ENCODE measurements at places on chromosomes 3 and 15.
A peak's percentile ranks its signal among the peaks of the same experiment; 100 is the strongest.

DNA sequence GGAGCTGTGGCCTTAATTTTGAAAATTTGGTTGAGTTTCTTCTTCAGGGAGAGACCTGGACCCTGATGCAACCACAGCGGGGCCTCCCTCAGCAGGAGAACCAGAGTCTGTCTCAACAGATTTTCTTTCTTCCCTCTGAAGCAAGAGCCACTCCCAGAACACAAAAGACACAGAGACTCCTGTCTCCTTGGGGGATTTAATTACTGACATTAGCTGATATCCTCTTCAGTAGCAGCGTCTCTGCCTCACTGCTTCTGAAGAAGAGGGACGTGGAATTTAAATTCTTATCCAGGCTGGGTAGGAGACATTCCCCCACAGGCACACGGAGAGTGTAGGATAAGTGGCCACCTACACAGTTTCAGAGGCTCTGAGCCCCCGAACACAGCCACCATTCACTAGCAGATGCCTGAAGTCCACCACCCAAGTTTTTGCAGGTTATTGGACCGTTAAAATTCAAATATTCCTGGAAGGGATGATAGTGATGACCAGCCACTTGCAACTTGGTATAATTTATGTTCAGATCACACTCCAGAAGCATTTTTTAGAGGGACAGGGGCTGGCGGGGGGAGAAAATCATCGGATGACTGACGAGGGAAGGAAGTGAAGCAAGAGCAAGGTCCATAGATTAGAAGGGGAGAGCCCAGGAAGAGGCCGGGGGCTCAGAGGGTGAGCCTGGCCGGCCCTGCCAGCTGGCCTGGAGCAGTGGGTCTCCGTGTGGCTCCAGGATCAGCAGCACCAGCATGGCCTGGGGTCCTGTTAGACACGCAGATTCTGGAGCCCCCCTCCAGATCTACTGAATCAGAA, 109.7 kb downstream of the BDH1 start:
- DNase-seq = no peak

GRCh38 chr15:25406846-25407245, 32.0 kb downstream of the UBE3A start:
- no peak for DNase-seq

DNA sequence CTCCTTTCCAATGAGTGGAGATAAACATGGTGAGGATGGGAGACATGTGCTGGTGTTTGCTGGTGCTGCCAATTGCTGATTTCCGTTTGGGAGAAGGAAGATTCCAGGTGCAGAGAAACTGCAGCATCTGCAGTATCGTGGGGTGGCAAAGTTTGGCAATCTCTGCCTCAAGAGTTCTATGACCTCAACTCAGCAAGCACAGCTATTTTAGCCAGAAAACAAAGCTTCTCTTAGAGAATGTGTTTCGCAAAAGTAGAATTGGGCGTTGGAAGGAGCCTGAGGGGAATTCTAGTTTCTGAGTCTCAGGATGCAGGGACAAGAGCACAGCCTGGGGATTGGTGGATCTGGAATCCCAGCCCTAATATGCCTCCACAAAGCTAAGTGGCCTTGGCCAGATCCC, 18.2 kb upstream of the SHC4 start:
- no peak for DNase-seq

DNA sequence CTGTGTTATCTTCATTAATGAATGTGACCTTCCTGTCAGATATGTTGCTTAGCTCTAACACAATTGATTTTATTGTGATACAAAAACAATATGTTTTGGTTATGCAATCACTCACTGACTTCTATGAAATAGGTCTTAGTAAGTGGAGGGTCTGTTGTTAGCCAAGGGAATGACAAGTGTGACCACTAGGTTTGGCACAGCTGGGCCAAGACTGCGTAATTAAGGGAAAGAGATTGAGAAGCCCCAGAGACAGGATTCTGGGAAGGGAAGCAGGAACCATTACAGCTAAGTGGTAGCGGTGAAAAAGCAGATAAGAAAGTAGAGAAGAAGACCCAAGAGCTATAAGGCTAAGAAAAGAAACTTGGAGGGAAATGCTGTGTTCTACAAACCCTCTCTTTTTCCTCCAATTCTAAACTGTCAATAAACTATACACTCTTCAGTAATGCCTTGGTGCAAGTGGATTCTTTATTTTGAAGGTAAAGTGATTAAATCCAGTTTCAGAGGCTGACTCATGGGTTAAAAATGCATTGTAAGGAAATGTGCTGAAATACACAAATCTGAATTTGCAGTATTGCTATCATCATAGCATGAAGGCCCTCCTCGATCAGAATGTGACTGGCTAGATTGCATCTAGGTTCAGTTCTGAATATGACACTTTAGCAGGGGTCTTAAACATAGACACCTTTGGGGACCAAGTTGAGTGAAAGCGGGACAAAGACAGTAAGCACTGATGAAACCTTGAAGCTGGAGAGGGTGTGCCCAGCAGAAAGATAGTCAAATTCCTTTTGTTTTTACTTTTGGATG, 26.1 kb downstream of the KCNMB2 start:
- DNase-seq = no peak

DNA sequence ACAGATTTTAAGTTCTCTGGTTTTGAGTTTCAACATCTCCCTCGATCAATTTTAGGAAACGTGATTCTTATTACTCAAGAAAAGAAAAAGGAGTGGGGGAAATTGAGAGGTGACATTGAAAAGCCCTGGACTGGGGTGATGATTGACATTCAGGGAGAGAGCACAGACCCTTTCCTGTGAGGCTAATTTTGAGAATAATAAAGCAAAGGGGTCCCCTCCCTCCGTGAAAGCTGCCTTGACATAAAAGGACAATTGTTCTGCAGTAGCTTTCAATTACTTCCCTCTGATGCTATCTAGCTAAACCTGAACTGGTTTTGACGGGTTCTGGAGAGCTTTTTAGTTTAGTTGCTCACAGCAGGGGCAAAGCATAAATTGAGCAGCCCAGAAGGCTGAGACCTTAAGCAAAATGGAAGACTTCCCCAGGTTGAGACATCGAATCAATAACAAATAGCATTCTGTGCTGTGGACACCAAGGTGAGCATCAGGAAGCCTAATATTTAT, 14.4 kb upstream of the CMTM8 start:
- no peak for DNase-seq

DNA sequence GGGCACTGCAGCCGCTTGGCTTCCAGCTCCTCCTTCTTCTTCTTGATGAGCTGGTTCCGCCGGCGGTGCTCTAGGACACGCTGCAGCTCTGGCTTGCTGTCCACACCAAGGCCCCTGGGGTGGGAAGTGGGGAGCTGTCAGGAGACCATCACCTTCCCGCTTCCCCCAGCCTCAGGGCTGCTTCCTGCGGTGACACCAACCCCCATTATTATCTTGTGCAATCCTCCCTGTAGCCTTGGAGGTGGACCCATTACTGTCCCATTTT, 10.0 kb downstream of the FAM107A start:
- DNase-seq = no peak

DNA sequence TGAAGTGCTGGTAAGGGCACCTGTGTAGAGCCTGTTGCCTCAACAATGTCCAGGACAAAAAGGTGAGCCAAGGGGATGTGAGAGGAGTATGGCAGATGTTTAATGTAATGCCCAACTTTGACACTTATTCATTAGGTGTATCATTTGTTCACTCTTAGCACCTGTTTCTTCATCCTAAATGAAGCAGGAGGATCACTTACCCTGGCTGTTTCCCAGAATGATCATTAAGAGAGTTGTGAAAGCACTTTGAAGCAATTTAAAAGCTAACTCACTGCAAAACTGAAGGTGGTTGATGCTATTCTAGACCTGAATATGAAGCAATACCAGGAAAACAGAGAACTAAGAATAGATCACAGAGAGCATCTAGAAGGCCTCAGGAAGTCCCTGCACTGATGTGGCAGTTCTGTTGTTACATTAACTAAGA, 3.4 kb upstream of the HHLA2 start:
- no peak for DNase-seq

- peak; percentile 18 for DNase-seq
These were observed 98.6 kb downstream of the TPRG1 start for GRCh38 chr3:189270248-189270832.

GRCh38 chr15:68565726-68566125, 13.1 kb upstream of the CORO2B start:
- DNase-seq = no peak

DNA sequence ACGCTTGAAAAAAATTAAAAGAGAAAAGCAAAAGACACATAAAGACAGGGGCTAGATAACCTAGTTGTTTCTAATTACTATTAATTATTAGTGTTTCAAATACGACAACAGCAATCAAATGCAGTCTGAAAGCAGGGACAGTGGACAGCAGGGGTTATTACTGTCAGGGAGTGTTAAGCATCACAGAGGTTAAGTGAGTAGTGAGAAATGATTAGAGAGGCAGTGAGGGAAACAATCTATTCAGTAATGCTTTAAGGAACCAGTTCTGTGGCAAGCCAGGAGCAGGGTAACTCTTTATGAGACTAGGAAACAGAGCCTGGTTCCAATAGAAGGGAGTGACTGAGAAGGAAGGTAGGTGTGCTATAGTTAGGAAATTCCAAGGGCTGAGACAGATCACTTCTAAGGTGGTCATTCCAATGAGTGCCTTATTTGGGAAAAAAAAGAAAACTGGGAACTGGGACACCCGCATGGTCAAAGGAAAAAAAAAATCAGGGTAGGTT, 15.0 kb downstream of the RYK start:
- DNase-seq = no peak

DNA sequence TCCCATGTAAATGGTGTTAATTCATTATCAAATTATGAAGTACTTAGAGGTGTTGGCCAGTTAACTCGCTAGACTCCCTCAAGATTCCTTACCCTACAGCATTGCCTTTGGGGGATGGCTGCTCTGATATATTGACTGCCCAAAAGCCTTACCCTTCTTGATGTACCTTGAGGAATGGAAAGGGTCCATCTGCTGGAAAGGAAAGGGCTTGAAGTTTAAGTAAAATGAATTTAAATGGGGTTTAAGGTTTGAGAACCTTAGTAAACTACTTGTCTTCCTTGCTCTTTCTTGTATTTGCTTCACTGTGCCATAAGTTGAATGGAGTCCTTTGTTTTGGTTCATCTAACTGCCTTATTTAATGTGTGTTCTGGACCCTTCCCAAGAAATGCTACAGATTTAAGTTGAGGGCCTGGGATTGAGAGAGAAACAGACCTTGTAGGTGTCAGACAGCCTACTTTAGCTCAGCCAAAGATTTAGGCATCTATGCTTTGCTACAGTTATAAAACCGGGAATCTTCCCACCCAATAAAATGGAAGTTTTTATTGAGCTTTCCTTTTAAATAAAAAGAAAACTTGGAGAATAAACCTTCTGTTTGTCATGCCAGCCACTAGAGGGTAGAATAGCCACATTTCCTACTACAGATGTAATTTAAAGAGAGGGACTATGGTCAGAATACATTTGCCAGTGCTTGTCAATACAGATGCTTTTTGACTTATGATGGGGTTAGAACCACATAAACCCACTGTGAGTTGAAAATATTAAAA, 25.3 kb downstream of the CMSS1 start:
- DNase-seq = no peak

DNA sequence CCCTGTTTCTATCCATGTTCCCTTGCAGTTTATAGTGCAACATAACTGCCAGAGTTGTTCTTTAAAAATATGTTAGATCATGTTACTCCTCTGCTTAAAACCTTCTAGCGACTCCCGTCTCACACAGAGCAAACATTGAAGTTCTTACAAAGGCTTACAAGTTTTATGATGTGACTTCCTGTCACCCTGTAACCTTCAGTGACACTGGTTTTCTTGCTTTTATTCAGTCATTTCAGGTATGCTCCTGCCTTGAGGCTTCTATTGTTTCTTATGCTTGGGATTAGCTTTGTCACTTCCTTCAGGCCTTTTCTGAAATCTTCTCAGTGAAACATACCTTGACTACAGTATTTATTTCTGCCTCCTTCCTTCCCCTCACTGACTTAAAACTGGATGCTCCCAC, 252.1 kb downstream of the DOCK3 start:
- DNase-seq = no peak

GRCh38 chr3:70471464-70472342, 159.3 kb upstream of the MDFIC2 start:
- DNase-seq = no peak

- DNase-seq = no peak
These were observed 221.3 kb upstream of the UBE2E2 start for GRCh38 chr3:22981861-22982260.

- no peak for DNase-seq
These were observed 45.7 kb upstream of the MCTP2 start for GRCh38 chr15:94185547-94186236.

DNA sequence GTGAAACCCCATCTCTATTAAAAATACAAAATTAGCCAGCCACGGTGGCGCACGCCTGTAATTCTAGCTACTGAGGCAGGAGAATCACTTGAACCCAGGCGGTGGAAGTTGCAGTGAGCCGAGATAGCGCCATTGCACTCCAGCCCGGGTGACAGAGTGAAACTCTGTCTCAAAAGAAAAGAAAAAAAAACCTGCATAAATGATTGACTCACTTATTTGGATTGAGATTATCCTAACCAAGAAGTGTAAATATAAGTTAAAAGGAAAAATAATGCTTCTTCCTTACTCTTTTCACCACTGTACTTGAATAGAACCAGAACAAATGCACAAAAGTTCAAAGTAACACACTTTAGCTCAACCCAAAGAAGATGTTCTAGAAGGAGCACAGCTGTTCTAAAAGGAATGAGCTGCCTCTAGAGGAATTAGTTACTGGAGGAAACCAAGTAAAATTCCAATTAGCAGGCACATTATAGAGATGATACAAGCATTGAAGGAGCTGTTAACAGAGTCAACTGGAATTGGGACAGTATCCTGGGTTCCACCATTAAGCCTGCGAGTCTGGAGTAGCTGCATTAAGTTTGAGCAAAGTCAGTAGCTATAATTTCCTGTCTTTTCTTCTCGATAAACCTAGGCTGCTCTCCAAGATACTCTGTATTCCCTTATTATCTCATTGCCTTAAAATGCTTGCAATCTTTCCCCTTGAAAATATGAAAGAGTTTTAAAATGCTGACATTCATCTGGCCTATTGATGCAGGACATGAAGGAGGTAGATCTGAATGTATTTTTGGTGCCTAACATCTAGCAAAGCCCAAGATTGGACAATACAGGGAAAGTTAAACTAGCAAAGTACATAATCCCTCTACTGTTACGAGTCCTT, 9.5 kb downstream of the MTHFS start:
- DNase-seq = no peak

DNA sequence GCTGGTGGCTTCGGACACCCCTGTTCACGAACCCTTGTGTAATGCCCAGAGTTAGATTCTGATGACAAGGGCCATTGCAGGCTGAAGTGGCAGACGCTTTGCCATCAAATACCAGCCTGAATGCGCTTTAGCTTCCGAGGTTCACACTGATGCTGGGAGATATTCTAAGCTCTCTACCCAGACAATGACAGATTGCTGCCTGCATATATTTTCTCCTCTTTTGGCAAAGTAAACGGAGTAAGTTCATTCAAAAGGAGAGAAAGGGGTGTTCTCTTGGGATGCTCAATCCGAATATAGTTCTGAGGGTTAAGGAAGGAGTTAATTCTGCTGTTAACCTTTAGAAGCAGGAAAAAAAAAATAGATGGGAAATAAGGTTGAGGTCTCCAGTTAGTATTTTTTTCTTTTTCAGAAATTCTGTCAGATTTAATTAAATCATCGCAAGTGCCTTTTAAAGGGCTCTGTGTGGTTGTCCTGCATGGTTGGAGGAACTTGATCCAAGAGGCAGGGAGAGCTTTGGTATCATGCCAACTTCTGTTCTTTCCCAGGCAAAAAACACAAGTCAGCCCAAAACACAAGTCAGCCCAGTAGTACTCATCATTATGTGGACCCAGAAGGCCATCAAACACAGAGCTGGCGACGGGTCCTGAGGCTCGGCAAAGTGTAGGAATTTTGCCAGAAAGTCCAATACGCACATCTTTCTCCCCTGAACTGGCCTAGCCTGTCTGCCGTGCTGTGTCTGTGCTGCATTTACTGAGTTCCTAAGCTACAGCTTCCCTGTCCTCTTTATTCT, 70.9 kb upstream of the ST8SIA2 start:
- DNase-seq = no peak

- DNase-seq = no peak
These were observed 87.0 kb upstream of the ZNF280D start for GRCh38 chr15:56820333-56820732.
